ENCODE measurements at places on chromosomes 5 and 9. TPM values are rescaled to one million over a fixed set of nuclear protein-coding genes. Genes with fewer than 3 reads are reported as not detected.

LCN1 gene
- not detected for total RNA-seq

ARL14EPL gene
- total RNA-seq, result not detected

F12 gene
- not detected for total RNA-seq

AP3S1 gene
- total RNA-seq, result 109 TPM

CATSPER3 gene
- total RNA-seq, result 0.36 TPM

Data from osteoblast (primary cell).